Lower lobe of right lung (tissue), 2 donors: ENCODE measurements at places on chromosomes 13 and 19.
A peak's percentile ranks its signal among the peaks of the same experiment; 100 is the strongest.

GRCh38 chr19:18333680-18334079, 6.7 kb upstream of the PGPEP1 start:
- no peak for DNase-seq
- H3K36me3 ChIP-seq: no peaks in the 10 kb centered on the region
- no peak overlapping the region for H3K27ac ChIP-seq
- peaks cover 7% of the 10 kb centered on the region for H3K4me1 ChIP-seq

- peaks cover 11% of the 10 kb centered on the region for H3K36me3 ChIP-seq
- no peak overlapping the region for H3K4me3 ChIP-seq
- no peak overlapping the region for H3K27ac ChIP-seq
- DNase-seq: no peak
- H3K4me1 ChIP-seq: peaks cover 6% of the 10 kb centered on the region
- H3K27me3 ChIP-seq: no peaks in the 10 kb centered on the region
These were observed 14.4 kb upstream of the NPAS1 start for GRCh38 chr19:47005164-47005641.

DNA sequence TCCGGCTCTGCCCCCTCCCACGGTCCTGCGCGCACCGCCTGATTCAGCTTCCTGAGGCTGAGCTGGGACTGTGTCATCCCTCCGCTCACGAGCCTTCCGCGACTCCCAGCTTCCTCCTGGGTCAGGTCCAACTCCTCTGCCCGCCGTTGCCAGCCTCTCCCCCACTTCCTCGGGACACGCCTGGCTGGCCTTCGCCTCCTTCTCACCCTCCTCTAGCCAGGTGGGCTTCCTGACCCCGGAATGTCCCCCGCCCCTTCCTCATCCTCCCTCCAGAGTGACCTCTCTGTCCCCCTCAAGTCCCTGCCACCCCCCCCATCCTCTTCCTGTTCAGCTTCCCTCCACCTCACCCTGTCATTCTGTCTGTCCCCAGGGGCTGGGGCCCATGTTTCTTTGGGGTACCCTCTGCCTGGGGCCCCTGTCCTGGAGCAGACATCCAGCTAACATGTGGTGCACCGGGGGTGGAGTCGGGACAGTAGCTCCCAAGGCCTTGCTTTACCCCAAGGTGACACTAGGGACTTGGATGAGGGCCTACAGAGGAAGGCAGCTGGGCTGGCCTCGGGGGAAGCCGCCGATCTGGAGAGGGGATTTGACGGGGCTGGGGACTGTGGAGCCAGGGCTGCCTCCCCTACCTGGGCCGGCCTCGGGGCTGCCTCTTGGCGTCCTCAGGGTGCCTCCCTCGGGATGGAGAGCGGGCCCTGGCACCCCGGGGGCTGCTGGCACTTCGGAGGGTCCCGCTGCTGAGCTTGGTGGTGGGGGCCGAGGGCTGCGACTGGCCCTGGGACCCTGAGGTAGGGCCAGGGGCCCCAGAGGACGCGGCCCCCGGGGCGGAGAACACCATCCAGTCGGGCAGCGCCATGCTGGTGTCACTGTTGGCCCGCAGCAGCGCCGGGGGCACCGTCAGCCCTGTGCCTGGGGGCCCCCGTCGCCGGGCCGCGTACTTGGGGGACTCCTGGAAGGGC, 16.5 kb downstream of the SHANK1 start:
- H3K4me3 ChIP-seq: no peak overlapping the region
- no peaks in the 10 kb centered on the region for H3K36me3 ChIP-seq
- DNase-seq: no peak

- H3K36me3 ChIP-seq: no peaks in the 10 kb centered on the region
- no peak for DNase-seq
- H3K27ac ChIP-seq: no peak overlapping the region
These were observed 96.1 kb upstream of the UQCRFS1 start for GRCh38 chr19:29308977-29309590.

DNA sequence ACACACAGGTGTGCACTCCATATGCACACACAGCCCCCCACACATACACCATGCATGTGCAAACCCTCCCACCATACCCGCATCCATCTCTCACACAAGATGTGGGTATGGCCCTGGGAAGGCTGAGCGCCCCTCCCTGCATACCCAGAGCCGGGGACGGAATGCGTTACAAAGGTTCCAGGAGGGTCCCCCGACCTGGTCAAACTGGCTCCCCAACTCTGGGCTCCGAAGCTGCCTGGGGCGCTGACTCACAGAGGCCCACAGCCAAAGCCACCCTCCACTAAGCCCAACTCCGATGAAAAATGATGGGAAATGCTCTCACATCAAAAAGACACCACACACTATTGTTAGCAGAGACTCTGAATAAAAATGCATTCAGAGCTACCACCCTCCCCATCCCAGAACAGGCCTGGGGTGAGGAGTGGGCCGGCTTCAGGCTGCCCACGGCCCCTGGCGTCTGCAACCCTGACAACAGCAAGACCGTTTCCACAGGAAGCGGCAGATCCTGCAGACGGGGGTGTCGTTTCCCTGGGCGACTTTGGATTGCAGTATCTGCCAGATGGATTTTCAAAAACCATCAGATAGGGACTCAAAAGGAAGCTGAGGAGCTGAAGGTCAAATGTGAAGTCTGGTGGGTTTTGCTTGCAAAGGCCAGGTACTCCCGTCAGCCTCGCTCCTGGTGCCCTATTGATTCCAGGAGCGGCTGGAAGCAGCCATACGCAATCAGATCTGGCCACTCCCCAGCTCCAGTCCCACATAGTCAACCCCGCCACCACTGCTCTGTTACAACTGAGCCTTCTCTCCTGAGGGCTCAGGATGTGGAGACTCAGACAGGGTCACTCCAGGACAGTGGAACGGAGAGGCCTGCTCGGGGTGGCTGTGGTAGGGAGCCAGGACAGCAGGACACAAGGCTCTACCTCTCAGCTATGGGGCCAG, 14.3 kb downstream of the PEPD start:
- no peaks in the 10 kb centered on the region for H3K4me1 ChIP-seq
- peaks cover 37% of the 10 kb centered on the region for H3K36me3 ChIP-seq
- H3K27me3 ChIP-seq: no peaks in the 10 kb centered on the region
- H3K4me3 ChIP-seq: no peak overlapping the region

- H3K27me3 ChIP-seq: no peaks in the 10 kb centered on the region
- no peaks in the 10 kb centered on the region for H3K36me3 ChIP-seq
- H3K27ac ChIP-seq: no peak overlapping the region
These were observed 121.6 kb upstream of the SPATA13 start for GRCh38 chr13:24038841-24039330.

- H3K4me3 ChIP-seq: no peak overlapping the region
- no peak overlapping the region for H3K27ac ChIP-seq
- no peak for DNase-seq
These were observed 115.8 kb downstream of the DIAPH3 start for GRCh38 chr13:60047918-60048317.

GRCh38 chr19:45146251-45146650, 14.5 kb downstream of the NKPD1 start:
- DNase-seq: no peak
- H3K4me3 ChIP-seq: no peak overlapping the region
- H3K27ac ChIP-seq: no peak overlapping the region
- no peaks in the 10 kb centered on the region for H3K4me1 ChIP-seq
- peaks cover 7% of the 10 kb centered on the region for H3K27me3 ChIP-seq

DNA sequence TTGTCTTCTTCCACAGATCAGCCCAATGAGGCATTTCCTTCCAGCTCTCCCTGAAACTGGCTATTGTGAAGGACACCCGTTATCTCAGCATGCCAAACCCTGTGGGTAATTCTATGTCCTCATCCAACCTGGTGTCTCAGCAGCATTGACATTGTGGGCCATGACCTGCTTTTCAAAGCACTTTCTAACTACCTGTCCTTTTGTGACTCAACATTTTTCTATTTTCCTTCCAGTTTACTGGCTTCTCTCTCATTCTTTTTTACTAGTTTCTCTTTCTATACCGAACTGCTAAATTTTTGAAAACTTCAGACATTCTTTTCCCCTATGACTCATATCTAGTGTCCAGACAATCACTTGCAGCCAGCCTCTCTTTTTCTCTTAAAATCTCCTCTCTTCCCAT, 136.4 kb upstream of the HTR2A start:
- DNase-seq: no peak
- H3K27me3 ChIP-seq: no peaks in the 10 kb centered on the region
- no peak overlapping the region for H3K27ac ChIP-seq
- H3K4me3 ChIP-seq: no peak overlapping the region
- H3K4me1 ChIP-seq: no peaks in the 10 kb centered on the region

DNA sequence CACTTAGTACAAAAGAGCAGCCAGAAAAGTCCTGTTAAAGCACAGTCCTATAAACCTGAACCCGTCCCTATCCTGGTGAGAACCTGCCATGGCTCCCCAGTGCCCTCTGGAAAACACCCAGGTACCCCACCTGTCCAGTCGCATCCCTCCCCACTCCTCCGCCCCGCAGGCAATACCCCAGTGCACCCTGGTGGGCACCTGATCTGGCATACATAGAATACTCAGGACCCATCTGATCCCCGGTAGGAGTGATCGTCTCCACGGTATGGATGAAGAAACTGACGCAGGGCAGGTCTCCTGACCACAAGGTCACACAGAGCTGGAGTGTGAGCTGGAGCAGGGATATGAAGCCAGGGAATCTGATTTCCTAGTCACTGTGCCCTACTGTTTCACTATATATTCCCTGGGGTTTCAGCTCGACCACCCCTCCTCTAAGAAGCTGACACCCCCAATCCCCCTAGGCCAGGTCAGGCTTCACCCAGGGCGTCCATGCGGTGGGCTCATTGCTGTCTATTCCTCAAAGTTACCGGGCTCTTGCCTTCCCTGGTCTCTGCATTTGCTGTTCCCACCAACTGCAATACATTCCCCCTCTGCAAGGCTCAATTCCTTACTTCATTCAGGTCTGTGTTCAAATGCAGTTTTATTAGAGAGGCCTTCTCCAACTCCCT, 12.6 kb downstream of the FBXO46 start:
- peak overlapping the region; percentile 64 for H3K4me3 ChIP-seq
- peaks cover 10% of the 10 kb centered on the region for H3K36me3 ChIP-seq
- no peaks in the 10 kb centered on the region for H3K27me3 ChIP-seq

DNA sequence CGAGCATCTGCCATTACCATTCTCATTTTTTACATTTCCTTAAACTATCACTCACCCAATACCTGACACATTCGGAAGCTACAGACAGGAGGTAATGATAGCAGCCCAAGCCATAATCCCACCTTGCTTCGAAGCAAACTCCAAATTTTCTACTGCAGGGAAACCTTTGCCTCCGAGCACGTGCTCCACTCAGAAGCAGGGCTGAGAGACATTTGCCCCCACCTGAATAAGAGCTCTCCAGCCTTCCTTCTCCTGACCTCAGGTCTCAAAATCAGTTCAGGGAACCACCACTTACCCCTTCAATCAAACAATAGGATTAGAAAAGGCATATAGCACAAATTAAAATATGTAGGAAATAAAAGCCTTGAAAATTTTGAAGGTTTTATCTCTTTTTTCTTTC, 2.3 kb upstream of the DACH1 start:
- peaks cover 19% of the 10 kb centered on the region for H3K4me1 ChIP-seq
- no peak for DNase-seq
- H3K27me3 ChIP-seq: peaks cover 14% of the 10 kb centered on the region
- no peak overlapping the region for H3K4me3 ChIP-seq
- no peaks in the 10 kb centered on the region for H3K36me3 ChIP-seq

DNA sequence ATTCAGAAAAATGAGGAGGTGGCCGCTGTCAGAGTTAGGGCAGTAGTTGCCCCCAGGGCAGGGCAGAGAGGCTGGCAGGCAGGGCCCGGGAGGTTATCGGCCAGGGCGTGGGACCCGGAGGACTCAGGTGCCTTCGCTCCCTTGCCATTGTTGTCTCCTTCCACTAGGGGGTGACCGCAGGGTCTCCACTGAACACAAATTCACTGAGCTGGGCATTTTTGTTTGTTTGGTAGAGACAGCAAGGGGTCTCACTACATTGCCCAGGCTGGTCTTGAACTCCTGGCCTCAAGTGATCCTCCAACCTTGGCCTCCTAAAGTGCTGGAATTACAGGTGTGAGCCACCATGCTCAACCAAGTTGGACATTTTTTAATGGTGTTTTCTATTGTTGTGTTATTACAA, 25.1 kb downstream of the CARS2 start:
- no peak overlapping the region for H3K27ac ChIP-seq
- peaks cover 82% of the 10 kb centered on the region for H3K36me3 ChIP-seq
- H3K4me1 ChIP-seq: no peaks in the 10 kb centered on the region
- no peaks in the 10 kb centered on the region for H3K27me3 ChIP-seq
- DNase-seq: no peak

DNA sequence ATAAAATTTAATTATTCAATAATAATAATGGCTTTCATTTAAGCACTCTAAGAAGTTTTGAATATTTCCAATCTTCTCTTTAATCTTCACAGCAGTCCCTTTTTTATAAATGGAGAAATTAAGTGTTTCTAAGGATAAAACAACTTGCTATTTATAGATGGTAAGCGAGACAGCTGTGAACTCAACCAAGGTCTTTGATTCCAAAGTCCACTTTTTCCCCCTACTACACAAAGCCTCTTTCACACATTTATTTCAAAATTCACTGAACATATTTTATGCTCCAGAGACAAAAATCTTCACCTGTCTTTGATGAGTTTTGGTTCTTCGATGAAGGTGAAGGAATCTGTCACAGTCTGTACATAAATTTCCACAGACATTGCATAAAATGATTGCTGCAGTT, 34.4 kb upstream of the FBXL3 start:
- peaks cover 6% of the 10 kb centered on the region for H3K4me1 ChIP-seq
- H3K36me3 ChIP-seq: peaks cover 94% of the 10 kb centered on the region
- no peaks in the 10 kb centered on the region for H3K27me3 ChIP-seq
- H3K27ac ChIP-seq: no peak overlapping the region

GRCh38 chr19:43597876-43598275, 1.5 kb downstream of the ZNF576 start:
- H3K4me1 ChIP-seq: peaks cover 41% of the 10 kb centered on the region
- H3K27me3 ChIP-seq: no peaks in the 10 kb centered on the region
- H3K36me3 ChIP-seq: peaks cover 49% of the 10 kb centered on the region
- DNase-seq: no peak
- H3K27ac ChIP-seq: no peak overlapping the region

GRCh38 chr13:112487127-112487517, 100.8 kb downstream of the TUBGCP3 start:
- H3K4me3 ChIP-seq: no peak overlapping the region
- peaks cover 30% of the 10 kb centered on the region for H3K36me3 ChIP-seq
- H3K4me1 ChIP-seq: no peaks in the 10 kb centered on the region
- H3K27ac ChIP-seq: no peak overlapping the region
- H3K27me3 ChIP-seq: no peaks in the 10 kb centered on the region

- H3K36me3 ChIP-seq: no peaks in the 10 kb centered on the region
- H3K4me1 ChIP-seq: no peaks in the 10 kb centered on the region
- no peak for DNase-seq
These were observed 18.7 kb upstream of the SIAH3 start for GRCh38 chr13:45870232-45870631.

GRCh38 chr13:112808377-112809140, 118.7 kb downstream of the ATP11A start:
- no peaks in the 10 kb centered on the region for H3K4me1 ChIP-seq
- DNase-seq: peak; percentile 34
- no peak overlapping the region for H3K27ac ChIP-seq
- no peak overlapping the region for H3K4me3 ChIP-seq
- H3K27me3 ChIP-seq: no peaks in the 10 kb centered on the region
